ENCODE measurements at places on chromosomes 12 and 14. TPM values are rescaled to one million over a fixed set of nuclear protein-coding genes. Genes with fewer than 3 reads are reported as not detected.

The HECTD1 gene
- total RNA-seq = 393 TPM

The TPPP2 gene
- total RNA-seq = not detected

The CBLN3 gene
- total RNA-seq = 2.5 TPM

The MRPS35 gene
- total RNA-seq = 74.2 TPM

The MYH6 gene
- not detected for total RNA-seq

The CMA1 gene
- not detected for total RNA-seq

The AGAP2 gene
- total RNA-seq = 0.07 TPM

The TAPBPL gene
- 18.9 TPM for total RNA-seq

The ANKRD33 gene
- not detected for total RNA-seq

The AQP2 gene
- not detected for total RNA-seq

The IPO8 gene
- total RNA-seq = 28.7 TPM

The SLC5A8 gene
- not detected for total RNA-seq

The LGR5 gene
- total RNA-seq = not detected

The TAS2R9 gene
- 0.14 TPM for total RNA-seq

Data from nasal cavity respiratory epithelium epithelial cell of viscerocranial mucosa (primary cell).